MCF 10A (cell line): ENCODE measurements at places on chromosomes 12 and 14.
A peak's percentile ranks its signal among the peaks of the same experiment; 100 is the strongest.

DNA sequence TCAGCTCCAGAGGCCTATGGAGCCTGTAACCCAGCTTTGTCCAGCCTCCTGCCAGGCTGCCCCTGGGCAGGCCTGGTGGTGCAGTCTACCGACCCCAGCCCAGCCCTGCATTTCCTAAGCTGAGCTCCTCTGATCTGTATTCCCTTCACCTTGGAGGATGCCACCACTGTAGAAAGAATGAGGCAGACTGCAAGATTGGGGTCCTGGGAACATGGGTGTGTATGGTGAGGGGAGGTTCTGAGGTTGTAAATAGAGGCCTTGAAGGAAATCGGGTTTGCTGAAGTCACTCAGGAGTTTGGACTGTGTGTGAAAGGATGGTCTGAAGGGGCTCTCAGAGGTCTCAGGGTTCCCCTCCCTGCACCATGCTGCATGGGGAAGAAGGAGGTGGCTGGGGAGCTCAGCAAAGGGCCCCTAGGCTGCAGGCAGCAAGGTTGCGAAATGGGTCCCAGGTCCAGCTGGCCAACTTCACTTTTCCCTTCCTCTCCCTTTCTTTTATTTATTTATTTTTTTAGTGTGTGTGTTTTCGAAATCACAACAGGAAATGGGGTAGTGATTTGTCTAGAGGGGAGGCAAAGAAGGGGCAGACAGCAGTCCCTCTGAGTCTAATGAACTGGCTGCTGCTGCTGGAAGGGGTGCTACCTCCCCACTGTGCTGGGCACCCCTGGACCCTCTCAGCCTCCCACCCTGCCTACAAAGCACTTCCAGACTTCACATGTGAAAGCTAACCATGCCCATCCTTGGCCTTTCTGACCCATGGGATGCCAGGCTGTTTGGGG is 1.2 kb upstream of the LRP1-AS start:
- DNase-seq: peak; percentile 81

- DNase-seq: no peak
Observed at GRCh38 chr14:104429291-104429861, 150.2 kb upstream of the C14orf180 start.

GRCh38 chr12:102955926-102956737 is 1.3 kb upstream of the ASCL1 start:
- DNase-seq: no peak

DNA sequence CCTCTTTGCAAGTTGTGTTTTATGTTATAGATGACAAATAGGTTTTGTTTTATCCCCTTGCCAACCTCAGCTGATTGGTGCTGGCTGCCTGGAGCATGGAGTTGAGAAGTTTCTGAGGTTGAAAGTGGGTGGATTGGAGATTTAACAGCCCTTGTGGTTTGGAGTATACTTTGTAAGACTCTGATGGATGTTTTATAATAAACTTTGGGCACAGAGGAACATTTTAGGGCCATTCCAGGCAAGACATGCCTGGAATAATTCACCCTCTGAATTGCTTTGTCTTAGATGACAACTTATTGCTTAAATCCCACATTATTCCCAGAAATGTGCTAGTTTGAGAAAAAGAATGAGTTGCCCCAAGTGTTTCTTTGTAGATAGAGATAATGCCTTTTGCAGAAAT is 158.9 kb downstream of the SLC5A8 start:
- DNase-seq: no peak

- DNase-seq: no peak
Observed at GRCh38 chr12:15984963-15985362, 73.8 kb downstream of the DERA start.

GRCh38 chr14:59190372-59190771 is 1.9 kb downstream of the DAAM1 start:
- DNase-seq: no peak

DNA sequence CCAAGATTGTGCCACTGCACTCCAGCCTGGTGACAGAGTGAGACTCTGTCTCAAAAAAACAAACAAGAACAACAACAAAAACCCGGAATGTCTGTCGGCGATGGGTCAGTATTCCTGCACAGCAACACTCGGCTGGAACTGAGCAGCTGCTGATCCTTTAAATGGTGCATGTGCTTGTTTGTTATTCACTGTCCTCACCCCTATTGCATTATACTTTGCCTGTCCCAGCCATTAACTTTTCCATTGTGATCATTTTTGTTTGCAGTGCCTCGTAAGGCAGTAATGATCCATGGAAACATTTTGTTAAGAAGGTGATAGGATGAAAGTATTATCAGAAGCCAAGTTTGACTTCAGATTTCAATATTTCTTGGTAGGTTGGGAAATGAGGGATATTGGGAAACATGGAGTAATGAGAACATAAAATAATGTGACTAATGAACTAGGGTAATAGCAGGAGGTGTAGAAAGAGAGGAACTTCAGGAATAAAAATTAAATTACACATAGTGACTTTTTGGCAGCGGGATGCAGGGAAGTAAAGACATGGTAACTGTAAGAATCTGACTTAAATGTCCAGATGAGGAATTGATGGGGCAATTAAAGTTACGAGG is 6.1 kb downstream of the ACSS3 start:
- DNase-seq: no peak

DNA sequence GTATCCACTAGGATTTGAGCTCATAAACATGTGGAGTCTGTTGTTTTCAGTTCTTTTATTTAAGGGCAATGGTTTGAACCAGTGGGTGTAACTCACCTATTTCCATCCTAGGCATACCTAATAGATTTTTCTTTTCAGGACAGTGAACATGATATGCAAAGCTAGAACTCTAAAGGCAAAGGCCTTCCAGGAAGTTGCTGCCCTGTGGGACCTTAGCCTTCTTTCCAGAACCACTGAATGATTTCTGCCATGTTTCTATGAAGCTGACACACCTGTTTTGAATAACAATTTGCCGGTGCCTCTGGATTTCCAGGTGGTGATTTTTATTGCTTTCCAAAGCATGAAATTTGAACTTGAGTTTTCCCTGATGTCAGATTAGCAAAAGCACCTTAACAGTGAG is 372.9 kb upstream of the FAR2 start:
- no peak for DNase-seq

DNA sequence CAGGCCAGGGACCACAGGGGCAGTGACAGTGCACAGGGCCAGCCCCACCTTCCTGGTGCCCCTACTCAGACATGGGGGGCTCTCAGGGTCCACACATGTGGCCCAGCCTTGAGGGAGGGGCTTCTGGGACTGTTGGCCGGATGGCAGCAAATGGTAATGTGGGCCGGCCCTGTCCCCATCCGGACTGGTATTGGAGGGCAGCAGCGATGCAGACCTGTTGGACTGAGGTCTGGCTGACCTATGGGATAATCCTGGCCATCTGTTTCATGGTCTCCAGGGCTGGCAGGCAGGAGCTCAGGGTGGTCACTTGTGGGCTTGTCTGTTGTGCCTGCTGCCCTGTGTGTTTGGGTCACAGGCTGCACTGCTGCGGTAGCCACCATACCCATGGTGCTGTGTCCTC is 387.5 kb downstream of the TMEM121 start:
- DNase-seq: no peak

- DNase-seq: no peak
Observed at GRCh38 chr14:21120686-21121085, 19.8 kb downstream of the TMEM253 start.
